Upper lobe of left lung (tissue), 6 donors: ENCODE measurements at places on chromosomes 6 and 20.
A peak's percentile ranks its signal among the peaks of the same experiment; 100 is the strongest.

GRCh38 chr6:40022867-40023266 is 88.6 kb upstream of the MOCS1 start:
- DNase-seq = no peak

- DNase-seq = no peak
Measured at GRCh38 chr20:58668901-58669286, 17.8 kb downstream of the STX16 start.

DNA sequence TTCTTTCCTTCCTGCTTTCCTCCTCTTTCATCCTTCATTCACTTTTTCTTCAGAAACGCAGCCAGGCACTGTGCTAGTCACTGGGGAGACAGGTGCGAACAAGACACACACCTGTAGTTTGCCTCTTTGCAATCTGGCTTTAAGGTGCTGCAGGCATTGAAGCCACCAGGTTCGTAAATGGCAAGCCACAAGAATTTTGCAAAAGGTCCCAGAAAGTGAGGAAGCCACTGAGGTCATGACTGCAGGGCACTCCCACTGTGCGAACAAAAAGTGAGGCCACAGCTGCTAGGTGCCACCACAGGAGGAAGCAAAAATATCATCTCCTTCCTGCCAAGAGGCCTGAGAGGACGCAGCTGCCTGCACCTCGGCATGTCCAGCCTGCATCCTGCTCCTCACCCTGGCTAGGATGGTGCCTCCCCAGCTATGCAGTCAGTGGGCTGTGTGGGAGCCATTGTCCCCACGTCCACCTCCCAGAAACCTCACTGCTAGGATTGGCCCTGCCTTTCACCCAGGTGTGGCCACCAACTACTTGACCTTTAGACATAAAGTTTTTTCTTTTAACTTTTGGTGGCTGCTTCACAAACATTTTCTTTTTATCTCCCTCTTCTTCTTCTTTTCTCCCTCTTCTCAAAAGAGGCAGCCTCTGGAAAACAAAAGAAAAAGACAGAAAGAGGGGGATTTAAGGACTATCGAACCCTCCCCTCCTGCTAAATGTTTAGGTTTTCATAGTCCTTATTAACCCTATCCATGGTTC is 230.8 kb downstream of the BCAS1 start:
- peak; percentile 67 for DNase-seq

GRCh38 chr20:50172347-50173013 is 18.1 kb upstream of the CEBPB start:
- peak; percentile 96 for DNase-seq

- no peak for DNase-seq
Measured at GRCh38 chr6:39330476-39330875, 8.0 kb upstream of the KCNK16 start.

GRCh38 chr6:35295036-35295435 is 2.6 kb upstream of the DEF6 start:
- DNase-seq = no peak

- DNase-seq = peak; percentile 23
Measured at GRCh38 chr20:62436692-62437091, 9.4 kb upstream of the RBBP8NL start.

- no peak for DNase-seq
Measured at GRCh38 chr20:32493356-32493755, 91.8 kb downstream of the NOL4L start.

- DNase-seq = no peak
Measured at GRCh38 chr6:5936631-5937030, 70.1 kb downstream of the NRN1 start.

DNA sequence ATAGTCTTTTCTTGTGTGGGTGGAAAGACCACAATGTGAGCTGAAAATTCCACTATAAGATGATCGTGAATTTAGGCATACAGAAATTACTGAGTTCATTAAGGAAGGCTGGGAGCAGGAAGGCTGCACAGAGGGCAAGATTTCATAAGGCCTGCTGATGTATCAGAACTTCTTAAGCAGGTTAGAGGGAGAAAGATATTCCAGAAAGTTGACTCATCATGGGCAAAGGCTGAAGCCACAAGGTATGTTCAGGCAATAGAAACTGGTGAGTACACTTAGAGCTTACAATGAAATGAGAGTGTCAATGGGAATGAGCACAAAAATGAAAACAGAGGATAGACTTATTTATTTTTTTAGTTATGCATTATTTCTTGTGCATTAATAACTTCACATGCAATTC is 618.6 kb downstream of the CBLN4 start:
- DNase-seq = no peak

DNA sequence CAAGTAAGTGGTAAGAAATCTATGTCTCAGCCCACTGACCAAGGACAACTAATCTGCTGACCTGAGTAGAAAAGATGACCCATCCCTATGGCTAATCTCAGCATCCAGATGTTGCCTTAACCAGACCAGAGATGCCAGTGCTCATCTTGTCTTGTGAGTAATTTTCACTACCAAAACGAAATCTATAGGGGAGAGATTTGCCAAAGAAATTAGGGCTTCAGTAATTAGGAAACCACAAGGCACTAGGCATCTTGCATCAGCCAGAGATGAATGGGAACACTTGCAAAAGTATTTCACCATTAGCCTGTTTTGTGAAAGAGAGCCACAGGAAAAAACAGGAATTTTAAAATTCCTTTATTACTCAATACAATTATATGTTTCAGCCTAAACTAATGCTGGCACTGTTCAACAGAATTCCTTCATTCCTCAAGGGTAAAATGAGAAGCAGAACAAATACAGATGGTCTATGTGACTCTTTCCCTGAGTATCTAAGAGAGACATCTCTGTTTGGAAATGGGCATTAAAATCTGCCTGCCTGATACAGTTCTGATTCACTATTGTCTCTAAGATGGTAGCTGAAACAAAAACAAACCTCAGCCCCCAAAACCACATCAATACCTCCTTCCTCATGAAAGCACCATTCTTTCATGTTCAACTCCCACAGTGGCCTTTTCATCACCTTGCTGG is 87.8 kb downstream of the GMDS start:
- DNase-seq = no peak

- no peak for DNase-seq
Measured at GRCh38 chr6:69816569-69816968, 19.8 kb upstream of the LMBRD1 start.

GRCh38 chr6:20564777-20565176 is 30.5 kb downstream of the CDKAL1 start:
- no peak for DNase-seq

GRCh38 chr20:10430000-10430466 is 4.0 kb downstream of the MKKS start:
- DNase-seq = no peak

DNA sequence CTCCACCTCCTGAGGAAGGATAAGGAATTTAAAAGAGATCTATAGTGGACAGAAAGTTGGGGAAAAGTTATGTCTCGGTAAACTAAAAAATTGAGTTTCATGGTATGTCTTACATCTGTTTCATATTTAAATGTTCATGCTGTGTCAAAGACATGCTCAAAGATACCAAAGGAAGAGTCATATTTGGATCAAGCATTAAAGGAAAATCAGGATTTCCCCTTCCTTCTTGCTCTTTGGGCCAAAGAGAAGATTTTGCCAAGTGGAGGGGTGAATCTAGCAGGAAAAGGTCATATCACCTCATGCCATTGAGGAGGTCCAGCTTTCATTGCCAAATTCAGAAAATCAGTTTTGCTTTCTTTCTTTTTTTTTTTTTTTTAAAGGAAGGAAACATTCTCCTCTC is 192.4 kb downstream of the OGFRL1 start:
- no peak for DNase-seq

DNA sequence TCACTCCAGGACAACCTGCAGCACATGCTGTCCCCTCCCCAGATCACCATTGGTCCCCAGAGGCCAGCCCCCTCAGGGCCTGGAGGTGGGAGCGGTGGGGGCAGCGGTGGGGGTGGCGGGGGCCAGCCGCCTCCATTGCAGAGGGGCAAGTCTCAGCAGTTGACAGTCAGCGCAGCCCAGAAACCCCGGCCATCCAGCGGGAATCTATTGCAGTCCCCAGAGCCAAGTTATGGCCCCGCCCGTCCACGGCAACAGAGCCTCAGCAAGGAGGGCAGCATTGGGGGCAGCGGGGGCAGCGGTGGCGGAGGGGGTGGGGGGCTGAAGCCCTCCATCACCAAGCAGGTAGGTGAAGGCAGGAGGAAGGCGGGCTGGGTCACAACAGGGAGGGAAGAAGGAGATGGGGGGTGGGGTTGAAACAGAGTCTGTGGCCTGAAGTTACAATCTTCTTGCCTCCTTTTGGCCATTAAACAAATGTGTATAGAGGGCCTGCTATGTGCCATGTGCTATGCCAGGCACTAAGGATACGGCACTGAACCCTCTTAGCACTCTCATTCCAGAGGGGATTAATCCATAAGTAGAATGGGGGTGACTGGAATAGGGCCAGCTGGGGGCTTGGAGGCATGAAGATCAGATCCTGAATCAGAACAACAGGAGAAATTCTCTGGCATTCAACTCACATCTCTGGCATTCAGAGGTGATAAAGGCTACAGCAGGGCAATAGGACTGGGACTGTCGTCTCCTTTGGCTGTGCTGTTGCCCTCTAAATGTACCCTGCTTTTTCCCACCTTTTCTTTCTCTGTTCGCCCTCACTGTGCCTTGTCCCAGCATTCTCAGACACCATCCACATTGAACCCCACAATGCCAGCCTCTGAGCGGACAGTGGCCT is 10.5 kb upstream of the ZBTB9 start:
- peak; percentile 56 for DNase-seq

DNA sequence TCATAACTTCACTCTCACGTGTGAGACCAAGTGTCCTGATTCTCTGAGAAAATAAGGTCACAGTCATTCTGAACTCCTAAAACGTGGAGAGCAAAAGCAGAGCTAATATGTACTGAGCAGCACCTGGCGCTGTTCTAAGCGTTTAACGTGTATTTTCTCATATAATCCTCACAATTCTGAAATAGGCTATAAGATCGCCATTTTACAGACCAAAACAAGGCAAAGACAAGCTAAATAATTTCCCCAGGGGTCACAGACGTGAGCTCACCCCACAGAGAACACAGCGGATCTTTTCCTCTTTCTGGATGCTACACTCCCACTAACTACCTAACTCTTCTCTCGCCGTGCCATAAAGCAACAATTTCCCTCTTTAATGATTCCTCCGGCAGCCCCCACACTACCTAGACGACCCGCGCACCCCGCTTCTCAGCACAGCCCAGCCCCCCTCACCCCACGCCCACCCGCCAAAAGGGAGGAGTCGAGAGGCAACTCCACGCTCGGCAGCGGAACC is 636 bp downstream of the SUPT3H start:
- DNase-seq = no peak

- no peak for DNase-seq
Measured at GRCh38 chr20:44188752-44189151, 1.8 kb upstream of the JPH2 start.

DNA sequence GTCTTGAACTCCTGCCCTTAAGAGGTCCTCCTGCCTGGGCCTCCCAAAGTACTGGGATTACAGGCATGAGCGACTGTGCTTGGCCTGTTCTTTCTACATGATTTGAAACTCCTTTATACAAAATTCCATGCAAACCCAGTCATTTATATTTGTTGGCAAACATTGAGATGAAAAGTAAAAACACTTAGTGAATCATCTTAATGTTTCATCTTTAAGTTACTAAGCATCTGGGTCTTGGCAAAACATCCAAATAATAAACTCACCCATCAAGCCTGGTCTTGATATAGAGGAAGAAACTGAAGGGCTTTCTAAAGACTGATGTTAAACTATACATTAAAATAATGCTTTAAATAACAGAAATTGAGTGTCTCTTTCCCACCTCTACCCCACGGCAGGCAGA is 95.1 kb downstream of the FUT9 start:
- no peak for DNase-seq

DNA sequence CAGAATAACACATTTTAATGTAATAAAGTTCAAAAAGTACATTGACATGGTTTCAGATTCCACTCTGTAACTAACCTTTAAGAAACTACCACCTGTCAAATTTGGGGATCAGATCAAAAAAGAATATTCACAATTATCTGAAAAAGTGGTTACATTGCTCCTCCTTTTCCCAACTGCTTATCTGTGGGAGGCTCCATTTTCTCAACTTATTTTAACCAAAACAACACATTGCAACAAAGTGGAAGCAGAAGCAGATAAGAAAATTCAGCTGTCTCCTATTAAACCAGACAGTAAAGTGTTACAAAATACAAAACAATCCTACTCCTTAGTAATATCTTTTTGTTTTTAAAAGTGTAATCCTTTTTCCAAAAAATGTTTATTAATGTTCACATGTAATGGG is 61.4 kb downstream of the PDSS2 start:
- no peak for DNase-seq

- DNase-seq = no peak
Measured at GRCh38 chr6:131459005-131459404, 114.0 kb upstream of the ARG1 start.

DNA sequence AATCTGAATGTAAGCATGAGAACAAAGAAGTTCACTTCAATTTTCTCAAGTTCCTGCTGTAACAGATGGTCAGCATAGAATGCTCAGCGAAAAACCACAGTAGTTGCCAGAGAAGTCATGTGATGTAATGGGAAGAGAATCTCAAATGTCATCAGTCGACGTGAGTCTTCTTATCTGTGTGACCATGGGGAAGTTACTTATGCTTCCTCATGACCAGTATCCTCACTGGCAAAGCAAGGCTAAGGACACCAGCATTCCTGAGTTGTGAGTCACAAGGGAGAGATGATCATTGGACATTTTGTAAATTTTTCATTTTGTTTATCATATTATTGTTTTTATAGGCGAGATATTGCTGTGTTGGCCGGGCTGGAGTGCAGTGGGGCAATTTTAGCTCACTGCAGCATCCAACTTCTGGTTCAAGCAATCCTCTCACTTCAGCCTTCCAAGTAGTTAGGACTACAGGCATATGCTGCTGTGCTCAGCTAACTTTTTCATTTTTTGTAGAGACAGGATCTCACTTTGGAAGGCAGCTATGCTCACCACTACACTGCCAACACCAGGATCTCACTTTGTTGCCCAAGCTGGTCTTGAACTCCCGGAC is 21.9 kb downstream of the SGK1 start:
- DNase-seq = peak; percentile 54

DNA sequence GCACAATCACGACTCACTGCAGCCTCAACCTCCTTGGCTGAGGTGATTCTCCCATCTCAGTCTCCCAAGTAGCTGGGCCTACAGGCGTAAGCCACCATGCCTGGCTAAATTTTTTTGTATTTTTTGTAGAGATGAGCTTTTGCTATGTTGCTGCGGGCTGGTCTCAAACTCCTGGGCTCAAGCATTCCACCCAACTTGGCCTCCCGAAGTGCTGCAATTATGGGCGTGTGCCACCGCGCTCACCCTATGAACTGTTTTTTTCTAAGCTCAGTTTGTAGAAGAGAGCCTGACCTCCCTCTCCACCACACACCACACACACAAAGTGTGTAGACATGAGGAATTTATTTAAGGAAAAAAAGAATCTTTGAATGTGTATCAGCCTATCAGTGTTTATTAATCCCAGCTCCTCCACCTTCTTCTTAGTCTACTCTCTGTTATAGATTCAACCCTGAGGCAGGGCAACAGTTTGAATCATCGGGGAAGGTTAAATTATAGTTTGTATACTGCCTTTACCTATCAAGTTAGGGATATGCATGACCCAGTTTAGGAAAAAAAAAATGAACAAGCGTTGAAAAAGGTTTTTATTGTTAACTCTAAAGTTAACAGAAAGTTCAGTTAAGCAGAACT is 74.1 kb downstream of the PLEKHG1 start:
- DNase-seq = no peak
